Substantia nigra (tissue), 51 donors: ENCODE measurements at places on chromosomes 1 and 21.

DNA sequence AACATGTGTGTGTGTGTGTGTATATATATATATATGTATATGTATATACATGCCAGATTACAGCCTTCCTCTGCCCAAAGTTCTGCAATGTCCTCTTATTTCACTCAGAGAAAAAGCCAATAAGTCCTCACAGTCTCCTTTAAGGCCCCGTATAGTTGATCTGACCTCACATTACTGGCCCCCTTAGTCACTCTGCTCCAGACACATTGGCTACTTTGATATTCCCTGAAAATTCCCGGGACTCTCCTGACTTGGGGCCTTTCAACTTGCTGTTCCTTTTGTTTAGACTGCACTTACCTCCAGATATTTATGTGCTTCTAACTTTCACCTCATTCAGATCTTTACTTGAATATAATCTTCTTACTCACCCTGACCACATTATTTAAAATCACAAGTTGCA lies 4.2 kb upstream of the BSDC1 start:
- no peak for DNase-seq

- no peak for DNase-seq
Observed at GRCh38 chr1:30756206-30756544, 1.4 kb downstream of the LAPTM5 start.

DNA sequence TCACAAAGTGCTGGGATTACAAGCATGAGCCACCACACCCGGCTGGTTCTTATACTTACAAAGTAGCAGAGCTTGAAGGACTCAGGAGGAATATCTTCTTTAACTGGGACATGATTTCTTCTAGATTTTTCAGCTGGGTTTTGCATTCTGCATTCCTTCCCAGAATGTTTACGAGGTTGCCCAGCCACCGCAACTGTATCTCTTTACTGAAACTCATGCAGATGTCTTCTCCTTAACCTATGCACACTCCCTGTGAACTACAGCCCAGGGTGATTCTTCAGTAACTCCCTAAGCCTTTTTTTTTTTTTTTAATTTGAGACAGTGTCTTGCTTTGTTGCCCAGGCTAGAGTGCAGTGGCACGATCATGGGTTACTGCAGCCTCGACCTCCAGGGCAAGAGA lies 8.7 kb upstream of the DOP1B start:
- no peak for DNase-seq

DNA sequence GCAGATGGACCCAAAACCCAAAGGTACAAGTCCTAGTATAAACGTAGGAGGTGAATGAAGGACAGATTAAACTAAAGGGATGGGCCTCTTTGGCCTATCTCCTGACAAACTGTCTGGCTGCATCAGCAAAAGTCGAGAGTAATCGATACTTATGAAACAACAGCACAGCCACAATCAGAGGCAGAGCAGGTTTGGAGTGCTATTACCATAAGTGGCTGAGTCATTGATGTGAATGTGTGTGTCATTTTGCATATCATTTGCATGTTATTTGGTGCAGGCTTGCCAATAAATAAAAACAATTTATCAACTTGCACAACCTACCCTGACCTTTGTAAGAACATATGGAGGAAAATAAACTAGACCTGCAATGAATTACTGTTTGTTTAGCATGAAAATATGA lies 283.1 kb downstream of the NUF2 start:
- no peak for DNase-seq

DNA sequence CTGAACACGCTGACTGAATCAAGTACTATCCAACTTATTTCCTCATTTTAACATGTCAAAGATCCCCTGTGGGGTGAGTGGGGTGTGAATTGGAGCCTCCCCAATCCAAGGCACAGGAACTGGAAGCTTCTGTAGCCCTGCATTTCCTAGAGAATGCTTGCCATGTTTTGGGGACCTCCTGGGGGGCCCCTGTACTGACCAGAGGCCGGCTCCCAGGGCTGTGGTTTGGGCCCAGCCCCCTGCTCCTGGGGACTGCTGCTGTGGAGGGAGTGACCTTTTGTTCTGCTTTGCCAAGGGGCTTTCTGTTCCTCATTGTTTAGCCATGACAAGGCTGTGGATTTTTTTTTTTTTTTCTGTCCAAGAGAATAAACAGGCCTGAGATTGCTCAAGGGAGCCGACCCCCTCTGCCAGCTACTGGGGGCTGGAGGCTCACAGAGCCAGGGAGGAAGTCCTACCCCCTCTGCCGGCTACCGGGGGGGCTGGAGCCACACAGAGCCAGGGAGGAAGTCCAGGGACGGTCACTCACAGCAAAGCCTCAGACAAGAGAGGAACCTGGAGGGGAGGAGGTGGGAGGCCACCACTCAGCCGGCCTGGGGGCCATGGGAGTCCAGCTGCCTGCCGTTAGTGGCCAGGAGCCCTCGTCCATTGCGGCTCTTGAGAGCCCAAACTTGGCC lies 17.4 kb downstream of the TNFRSF1B start:
- DNase-seq: no peak

GRCh38 chr1:164880199-164880598 lies 321.2 kb downstream of the PBX1 start:
- DNase-seq: no peak

DNA sequence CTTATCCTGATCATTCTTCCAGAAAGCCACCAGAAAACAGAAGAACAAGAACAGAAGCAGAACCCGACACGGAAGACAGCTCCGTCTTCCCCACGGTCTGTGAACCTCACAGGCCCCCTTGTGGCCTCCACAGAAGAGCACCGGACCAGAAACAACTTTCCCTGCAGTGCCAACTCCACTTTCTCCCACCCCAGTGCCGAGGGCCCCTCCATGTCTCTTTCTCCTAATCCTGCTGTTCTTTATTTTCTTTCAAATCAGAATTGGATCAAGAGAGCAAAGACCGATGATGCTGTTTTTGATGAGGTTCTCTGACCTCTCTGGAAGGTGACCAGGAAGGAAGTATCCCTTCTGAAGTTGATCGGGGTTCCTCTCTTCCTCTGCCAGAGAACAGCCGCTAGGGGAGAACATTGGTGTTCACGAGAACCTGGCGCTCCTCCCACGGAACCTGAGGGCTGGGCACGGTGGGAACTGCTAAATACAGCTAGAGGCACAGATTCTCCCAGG lies 58.9 kb upstream of the CTTNBP2NL start:
- no peak for DNase-seq

- DNase-seq: no peak
Observed at GRCh38 chr1:24257373-24257772, 61.8 kb upstream of the GRHL3 start.

GRCh38 chr1:205500240-205501233 lies 3.9 kb upstream of the CDK18 start:
- DNase-seq: no peak

DNA sequence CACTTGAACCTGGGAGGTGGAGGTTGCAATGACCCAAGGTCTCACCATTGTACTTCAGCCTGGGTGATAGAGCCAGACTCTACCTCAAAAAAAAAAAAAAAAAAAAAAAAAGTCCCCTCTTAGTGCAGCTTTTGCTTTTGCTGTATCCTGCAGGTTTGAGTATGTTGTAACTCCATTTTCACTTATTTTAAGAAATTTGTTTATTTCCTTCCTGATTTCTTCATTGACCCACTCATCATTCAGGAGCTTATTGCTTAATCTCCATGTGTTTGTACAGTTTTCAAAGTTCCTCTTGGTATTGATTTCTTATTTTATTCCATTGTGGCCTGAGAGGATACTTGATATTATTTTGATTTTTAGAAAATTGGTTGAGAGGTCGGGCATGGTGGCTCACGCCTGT lies 50.9 kb upstream of the AK4 start:
- no peak for DNase-seq

GRCh38 chr1:168088511-168089325 lies 48.0 kb downstream of the GPR161 start:
- no peak for DNase-seq
